ENCODE measurements at places on chromosomes 3 and 15.

- no peak for DNase-seq
Observed at GRCh38 chr3:77524463-77524862, 484.6 kb downstream of the ROBO2 start.

DNA sequence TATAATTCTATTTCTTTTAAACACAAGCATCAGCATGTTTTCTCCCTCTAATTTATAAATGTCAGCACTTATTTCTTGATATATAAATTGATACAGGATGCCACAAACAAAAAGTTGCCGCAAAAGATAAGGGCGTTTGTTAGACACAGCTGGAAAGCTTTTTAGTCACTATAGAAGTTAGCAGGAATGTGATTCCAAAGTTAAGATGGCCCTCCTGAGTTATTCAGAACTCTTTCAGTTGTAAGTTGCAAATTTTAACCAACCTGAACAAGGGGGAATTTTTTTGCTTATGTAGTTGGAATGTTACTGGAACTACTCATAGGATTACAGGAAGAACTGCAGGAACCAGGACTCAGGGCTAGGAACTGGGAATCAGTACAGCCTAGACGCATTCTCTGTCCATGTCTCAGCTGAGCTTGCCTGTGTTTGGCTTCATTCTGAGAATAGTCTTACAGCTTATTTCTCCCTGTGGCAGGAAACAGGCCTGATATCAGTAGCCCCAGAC, 166.3 kb downstream of the VGLL4 start:
- no peak for DNase-seq

DNA sequence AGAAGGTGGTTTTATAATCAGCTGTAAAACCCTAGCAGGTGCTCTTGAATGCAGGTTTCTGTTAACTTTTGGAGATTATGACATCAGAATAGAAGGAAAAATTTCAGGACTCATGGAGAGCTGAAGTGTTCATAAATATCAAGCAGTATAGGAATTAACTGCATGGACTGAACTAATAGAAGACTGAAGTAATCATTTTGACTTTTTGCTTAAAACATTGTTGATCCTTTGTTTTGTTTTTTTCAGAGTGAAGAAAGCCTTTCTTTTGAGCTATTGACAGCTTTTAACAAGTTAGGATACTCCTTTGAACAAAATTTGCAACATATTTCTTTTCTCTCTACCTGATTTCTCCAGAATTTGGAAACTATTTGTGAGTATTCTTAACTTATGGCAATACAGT, 70.6 kb upstream of the DAZL start:
- DNase-seq, result no peak

DNA sequence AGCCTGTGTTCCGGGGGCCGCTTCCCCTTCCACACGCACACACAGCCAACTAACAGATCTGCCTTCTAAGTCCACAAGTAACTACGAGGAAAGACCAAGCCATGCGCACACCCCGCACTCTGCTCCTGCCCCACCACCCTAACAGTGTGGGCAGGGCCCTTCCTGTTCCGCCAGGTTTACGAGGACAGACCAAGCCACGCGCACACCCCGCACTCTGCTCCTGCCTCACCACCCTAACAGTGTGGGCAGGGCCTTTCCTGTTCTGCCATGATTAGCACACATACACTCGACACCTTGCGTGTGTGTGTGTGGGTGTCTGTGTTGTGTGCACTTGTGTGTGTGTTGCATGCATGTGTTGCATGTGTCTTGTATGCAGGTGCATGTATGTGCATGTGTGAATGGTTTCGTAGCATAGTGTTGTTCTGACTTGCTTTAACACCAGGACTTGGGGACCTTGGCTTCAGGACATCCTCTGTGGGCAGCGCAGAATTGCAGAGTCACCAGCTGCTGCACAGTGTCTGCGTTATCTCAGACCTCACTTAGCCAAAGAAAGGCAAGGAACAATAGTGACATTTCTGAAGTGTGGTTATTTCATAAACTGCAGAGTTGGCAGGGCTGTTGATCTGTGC, 114.4 kb downstream of the CHSY1 start:
- no peak for DNase-seq

- no peak for DNase-seq
Observed at GRCh38 chr3:64591615-64592014, 96.2 kb downstream of the ADAMTS9 start.

DNA sequence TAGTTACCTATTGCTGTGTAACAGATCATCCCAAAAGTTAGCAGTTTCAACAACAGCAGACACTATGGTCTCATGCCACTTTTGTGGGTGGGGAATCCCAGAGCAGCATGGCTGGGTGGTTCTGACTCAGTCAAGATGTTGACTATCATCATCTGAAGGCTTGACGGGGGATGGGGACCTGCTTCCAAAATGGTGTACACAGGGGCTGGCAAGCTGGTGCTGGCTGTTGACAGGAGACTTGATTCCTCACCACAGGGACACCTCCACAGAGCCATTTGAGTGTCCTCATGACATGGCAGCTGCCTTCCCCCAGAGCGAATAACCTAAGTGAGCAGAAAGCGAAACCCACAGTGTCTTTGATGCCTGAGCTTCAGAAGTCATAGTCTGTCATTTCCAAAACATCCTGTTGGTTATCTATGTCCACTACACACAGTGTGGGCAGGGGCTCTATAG, 19.1 kb downstream of the DNAJB8 start:
- DNase-seq, result no peak

DNA sequence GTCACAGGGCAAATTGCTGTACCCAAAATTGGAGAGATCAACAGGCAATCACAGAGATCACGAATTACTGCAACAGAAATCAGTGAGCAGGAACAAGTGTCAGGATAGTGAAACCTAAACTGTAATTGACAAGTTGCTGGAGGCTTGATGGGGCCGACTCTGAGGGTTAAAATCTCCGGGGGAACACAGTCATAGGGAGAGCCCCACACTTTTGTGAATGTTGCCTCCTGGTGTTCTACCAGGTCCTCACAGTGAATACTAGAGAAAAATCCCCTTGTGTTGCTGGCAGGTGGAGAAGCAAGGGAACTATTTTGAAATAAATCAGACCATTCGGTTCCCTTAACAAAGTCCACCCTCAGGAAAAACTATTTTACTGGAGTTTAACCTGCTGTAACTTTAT, 697.5 kb upstream of the CBLB start:
- DNase-seq, result no peak

DNA sequence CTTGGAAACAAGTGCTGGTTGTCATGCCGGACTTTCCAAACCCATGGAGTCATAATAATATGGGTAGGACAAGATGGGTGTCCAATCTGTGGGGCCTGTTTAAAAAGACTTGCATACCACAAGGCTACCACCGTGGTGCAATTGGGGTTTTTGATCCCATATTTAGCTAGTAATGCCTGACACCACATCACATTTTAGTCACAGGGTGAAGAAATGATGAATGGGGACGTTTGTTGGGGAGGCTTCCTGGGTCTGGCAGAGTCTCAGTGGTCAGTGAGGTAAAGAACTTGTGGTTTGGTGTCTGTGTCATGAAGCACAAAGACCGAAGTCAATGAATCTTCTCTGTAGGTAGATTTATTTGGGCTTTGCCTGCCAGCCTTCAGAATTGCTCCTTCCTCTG, 31.0 kb downstream of the P3H2 start:
- DNase-seq, result no peak

DNA sequence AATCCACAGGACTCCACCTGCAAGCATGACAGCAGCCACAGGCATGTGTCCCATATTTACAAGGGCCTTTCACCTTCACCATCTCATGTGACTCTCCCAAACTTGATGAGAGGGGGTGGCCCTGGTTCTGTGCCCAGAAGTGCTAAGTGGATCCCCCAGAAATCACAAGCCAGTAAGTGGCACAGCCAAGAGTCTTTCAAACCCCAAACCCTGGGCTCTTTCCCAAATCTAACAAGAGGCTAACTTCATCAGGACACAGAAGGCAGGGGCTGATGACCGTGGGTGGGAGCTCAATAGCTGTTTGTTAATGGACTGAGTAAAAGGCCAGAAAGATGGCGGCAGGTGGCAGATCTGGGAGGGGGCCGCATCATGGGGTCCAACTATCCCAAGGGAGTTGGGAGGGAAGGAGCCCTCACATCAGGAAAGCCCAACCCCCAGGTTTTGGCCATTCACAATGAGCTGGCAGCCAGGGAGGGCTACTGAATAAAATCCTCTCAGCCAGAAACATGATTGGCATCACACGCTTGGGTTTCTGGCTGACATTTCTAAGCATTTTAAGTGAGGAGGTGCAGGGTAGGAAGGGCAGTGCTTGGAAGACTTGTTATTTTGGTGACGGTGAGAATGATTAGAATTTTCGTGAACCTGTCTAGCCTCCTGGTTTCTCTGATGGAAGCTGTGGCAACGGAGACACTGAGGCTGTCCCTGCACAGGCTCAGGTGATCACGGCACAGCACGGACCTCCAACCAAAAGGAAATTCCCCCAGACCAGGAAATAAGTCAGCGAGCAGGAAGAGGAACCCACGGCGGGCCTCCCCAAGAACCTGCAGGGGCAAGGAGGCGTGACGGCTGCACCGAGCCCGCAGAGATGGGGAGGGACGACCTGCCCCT, 109.3 kb downstream of the OXNAD1 start:
- no peak for DNase-seq

GRCh38 chr3:15332405-15333098, at the start of gene SH3BP5:
Gene SH3BP5 (minus strand): TSS chr3:15332586. CDS start chr3:15332408, 178 bp downstream.
- peak; percentile 40 for DNase-seq

DNA sequence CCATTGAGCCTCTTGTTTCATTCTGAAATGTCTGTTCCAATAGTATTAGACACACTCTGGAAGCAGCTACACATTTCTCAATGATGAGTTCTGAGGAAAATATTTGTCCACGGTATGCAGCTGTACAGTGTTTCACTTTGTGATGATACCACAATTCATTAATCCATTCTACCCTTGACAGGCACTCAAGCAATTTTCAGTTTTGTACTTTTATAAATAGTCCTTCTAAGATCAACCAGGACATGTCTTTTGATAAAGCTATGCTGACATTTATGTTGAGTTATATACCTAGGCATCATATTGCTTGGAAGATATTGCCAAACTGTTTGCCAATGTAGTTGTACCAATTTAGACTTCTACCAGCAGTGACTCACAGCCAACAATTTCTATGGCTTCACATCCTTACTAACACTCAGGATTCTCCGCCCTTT, 165.1 kb upstream of the COL8A1 start:
- DNase-seq, result no peak

GRCh38 chr3:70811880-70812279, 499.4 kb upstream of the MDFIC2 start:
- no peak for DNase-seq

Data from activated naive CD4-positive, alpha-beta T cell (primary cell).